ENCODE measurements at places on chromosomes 7 and 10.

DNA sequence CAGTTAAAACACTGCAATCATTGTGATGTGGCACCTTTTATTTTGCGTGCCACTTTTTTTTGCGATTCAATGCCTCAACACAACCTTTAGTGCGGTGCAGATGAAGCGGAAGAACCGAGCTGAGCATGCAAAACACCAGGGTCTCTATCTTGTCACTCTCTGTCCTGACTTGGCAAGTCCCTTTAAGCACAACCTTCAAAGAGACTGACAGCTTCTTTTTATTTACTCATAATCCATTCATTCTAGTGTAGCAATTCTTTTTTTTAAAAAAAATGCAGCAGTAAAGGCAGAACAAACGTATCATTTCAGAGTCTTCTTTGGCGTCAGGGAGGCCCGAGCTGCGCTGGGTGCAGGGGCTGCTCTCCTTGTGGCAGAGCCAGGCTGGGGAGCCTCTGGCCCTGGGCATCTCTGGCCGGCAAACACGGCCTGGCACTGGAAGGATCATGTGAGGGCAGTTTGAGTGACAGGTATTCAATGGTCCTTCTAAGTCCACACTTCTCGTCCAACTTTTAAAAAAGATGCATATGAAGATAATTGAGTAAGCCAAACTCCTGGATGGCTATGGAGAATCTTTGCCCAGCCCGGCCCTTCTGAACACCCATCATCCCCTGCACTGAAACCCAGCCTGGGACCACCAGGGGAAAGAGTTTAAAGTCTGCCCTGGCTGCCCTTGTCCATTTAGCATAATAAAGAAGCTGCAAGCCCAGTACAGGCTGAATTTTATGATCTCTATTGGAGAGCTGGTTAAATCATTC, 3.9 kb downstream of the PTF1A start:
- DNase-seq = no peak

DNA sequence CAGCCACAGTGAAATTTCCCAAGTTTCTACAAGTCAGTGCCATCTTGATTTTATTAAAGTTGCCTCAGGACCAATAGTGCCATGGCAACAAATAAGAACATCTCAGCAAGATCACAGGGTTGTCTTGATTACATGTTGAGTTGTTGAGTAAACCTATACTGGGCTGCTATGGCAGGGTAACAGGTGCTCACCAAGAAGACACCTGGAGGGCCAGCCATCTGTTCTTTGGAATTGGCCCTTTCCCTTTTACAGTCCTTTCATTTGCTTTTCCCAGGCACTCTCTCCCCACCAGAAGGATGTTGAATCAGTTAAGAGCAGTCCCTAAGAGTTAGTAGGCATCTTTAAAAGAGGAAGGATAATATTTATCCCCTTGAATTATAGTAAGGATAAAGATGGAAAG, 582.0 kb downstream of the TNS3 start:
- no peak for DNase-seq

DNA sequence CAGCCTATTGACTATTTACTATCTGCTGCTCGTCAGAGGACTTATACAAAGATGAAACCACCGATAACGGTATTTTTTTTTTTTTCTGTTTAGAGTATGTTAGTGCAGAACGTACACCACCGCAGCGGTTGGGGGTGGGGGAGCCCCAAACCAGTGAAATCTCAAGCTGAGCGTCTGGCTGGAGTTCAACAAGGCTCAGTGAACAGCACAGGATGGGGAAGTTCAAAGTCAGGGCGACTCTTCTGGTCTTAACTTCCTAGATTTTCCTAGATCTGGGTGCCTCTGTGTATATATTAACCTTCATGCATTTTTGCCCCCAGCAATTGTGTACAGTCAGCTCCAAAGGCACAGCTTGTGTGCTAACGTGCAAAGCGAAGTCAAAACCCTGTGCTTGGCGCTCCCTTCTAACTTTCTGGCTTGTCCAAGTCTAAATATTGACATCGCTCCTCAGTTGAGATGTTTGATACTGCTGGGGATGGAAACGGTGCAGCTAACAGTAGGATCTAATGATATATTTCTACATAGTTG, 1.1 kb downstream of the RHOBTB1 start:
- no peak for DNase-seq

- DNase-seq = peak; percentile 27
Observed at GRCh38 chr7:74617180-74617744, 40.3 kb upstream of the GTF2I start.

DNA sequence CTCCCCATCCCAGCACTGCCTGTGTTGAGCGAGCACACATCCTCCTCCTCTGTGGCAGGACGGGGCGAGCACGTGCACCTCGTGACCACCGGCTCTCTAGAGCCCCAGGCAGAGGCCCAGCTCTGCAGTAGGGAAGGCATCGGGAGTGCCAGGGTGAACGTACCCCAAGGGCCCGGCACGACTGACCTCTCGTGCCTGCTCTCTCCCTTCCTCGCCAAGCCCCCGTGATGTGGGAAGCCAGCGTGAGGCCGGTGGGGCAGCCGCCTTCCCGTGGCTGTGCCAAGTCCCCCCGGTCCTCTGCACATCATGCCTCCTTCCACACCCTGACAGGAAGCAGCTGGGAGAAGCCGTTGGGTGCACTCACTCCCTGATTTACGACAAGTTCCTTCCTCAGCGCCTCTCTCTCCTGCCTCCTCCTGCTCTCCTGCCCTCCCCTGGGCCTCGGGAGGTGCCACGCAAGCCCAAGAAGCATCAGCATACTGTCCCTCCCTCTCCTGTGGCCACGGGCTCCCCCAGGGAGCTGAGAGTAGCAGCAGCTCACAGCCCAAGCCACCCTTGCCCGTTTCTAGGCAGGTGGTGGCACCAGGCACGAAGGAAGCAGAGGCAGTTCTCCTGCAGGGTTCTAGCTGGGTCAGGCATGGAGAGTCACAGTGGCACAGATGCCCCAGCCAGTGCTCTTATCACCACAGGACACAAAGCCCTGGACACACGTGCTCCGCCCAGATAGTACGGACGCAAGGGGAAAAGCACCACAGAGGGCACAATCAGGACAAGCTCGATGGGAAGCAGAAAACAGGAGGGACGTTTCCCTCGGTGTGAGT, 47.0 kb downstream of the AMZ1 start:
- DNase-seq = no peak

DNA sequence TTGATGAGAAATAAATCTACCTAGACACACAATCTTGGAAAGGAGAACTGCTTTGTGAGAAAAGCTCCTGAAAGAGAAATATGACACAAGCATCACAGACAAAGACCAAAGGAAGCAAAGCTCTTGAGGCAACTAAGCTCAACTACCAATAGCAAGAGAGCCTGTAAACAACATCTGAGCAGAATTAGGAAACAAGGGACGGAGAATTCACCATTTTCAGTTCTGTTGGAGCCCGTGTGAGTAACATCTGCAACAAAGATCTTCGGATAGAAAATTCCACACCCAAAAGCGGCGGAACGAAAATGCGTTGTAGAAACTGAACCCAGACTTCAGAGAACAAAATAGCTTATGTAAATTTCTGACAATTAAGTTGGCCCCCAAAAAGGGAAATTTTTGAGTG, 909.9 kb upstream of the MBL2 start:
- no peak for DNase-seq

- DNase-seq = no peak
Observed at GRCh38 chr7:31896925-31897324, 173.3 kb downstream of the PDE1C start.

DNA sequence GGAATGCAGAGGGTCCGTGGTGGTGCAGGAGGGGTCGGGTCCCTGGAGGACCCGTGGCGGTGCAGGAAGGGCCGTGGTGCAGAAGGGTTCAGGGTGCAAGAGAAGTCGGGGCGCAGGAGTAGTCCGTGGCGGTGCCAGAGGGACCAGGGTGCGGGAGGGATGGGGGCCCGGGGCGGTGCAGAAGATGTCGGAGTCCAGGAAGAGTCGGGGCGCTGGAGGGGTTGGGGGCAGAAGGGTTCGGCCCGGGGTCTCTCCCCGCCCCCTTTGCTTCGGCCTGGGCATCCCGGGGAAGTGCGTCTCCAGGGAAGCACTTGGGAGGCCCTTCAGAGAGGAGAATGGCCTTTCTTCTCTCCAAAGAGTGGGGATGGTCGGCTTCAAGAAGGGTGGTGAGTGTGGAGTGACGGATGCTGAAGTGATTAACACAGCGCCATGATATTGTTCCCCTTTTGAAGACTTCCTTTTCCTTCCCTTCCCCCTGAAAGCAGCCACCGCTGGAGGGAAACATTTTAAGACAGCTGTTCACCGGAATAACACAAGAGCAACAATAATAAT, 997 bp downstream of the WDR37 start:
- no peak for DNase-seq
